Left lobe of liver (tissue), 2 donors: ENCODE measurements at places on chromosomes 2 and 18. TPM values are rescaled to one million over a fixed set of nuclear protein-coding genes. Genes with fewer than 3 reads are reported as not detected.

GRCh38 chr2:191995285-191995684 is 148.4 kb upstream of the CAVIN2 start:
- DNase-seq = no peak

COL4A3 gene
- total RNA-seq = 0.55 TPM

ZNF892 gene
- total RNA-seq = 1.3 TPM

DNA sequence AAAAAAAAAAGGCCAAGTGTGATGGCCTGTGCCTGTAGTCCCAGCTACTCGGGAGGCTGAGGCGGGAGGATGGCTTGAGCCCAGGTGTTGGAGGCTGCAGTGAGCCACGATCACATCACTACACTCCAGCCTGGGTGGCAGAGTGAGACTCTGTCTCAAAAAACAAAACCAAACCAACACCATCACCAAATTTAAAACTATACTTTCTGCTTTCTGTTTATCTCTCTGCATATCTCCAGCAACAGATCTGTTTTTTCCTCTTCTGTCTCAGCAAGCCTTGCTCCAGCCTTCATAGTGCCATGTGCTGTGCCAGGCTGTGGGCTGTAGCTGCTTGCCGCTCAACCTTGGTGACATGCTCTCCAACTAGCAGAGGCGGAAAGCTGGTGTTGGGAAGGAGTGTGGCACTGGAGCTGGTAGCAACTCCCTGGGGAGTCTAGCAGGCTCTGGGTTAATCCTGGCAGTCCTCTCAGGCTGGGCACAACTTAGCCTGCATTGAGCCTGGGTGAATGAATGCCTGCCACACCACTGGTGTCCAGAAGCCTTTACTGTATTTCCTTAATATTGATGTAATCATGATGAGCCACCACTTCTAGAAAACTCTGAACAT is 204.1 kb downstream of the LDLRAD4 start:
- DNase-seq = no peak

GRCh38 chr2:60821587-60822302 is 59.6 kb upstream of the REL start:
- DNase-seq = no peak
